ENCODE measurements at places on chromosomes 7 and 10.

GRCh38 chr10:78596556-78596955 lies 472.2 kb upstream of the ZMIZ1 start:
- DNase-seq, result no peak

GRCh38 chr7:114112806-114113205 lies 194.0 kb upstream of the PPP1R3A start:
- no peak for DNase-seq

DNA sequence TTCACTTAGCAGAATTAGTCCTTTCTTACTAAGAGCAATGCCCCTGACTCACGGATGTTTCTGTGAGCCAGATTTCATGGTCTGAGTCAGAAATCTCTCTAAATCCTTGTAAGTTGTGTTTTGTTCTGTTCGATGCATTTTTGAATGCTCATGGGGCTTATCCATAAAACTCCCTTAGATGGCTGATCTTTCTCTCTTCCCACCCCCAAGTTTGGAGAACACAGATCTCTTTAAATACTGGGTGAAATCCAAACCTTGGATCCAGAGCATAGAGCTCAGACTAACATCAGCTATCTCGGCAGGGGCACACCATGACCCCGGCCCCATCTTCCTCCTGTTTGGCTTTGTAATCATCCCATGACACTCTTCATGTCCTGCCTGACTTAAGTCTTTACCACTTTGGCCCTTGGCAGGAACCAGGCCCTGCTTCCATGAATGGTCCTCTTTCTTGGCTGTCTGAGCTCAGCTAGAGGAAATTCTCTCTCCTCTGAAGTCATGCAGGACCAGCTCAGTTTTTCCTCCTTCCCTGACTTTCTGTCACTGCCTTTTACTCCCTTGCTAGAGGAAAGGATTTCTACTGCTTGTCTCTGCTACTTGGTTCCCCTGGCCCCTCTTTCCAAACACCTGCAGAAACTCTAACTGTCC lies 120.4 kb upstream of the RAB11FIP2 start:
- peak; percentile 70 for DNase-seq

- no peak for DNase-seq
These were observed 165.0 kb downstream of the CHN2 start for GRCh38 chr7:29359482-29360093.

- DNase-seq, result no peak
These were observed 103.8 kb downstream of the ARID5B start for GRCh38 chr10:62005281-62005680.

DNA sequence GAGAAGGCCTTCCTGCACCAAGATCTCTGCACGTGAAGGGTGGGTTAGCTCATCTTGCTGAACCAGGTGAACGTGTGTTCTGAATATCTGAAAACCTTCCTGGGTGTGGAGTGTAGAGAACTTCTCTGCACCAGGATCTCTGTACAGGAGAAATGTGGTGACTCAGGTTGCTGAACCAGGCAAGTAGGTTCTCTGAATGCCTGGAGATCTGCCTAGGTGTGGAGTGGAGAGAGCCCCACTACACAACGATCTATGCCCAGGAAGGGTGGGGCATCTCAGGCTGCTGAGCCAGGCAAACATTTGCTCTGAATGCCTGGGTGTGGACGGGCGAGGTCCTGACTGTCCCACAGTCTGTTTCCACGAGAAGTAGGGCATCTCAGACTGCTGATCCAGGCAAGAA lies 1002.3 kb upstream of the KCND2 start:
- no peak for DNase-seq

- no peak for DNase-seq
These were observed 55.8 kb downstream of the BICC1 start for GRCh38 chr10:58568428-58568935.

DNA sequence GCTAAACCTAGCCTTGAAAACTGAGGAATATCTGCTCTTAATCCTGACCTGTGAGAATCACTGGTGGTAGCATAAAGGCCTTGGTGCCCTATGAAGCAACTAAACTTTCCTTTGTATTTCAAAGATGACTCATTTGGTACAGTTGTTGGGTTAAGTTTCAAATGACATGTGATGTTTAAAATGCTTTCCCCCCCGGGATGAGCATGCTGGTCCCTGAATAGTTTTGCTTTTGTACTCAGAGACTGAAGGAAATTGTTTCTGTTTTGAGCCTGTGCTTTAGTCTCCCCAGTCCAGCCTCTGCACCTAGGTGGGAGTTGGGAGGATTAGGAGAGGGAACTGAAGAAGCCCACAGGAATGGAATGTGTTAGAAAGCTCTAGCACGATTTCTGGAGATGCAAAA lies 258.9 kb upstream of the NPY start:
- peak; percentile 56 for DNase-seq

DNA sequence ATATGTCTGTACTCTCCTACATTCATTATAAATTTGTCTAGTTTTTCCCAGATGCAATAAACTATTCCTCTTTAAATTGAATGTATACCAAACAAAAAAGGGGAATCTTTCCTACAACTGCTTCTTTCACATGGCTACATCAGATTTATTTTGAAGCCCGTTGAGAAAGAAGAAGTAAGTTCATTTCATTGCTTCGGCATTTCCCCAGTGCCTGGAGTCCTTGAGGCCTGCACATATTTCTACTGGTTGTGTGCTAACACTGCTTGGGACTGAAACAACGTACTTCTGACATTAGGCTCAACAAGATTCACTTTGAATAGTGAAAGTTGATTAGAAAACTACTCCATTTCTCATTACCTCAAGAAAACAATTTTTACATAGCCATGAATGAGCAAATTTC lies 201.7 kb downstream of the PHF14 start:
- DNase-seq, result no peak

GRCh38 chr7:44112231-44112996 lies 8.3 kb downstream of the AEBP1 start:
- no peak for DNase-seq

DNA sequence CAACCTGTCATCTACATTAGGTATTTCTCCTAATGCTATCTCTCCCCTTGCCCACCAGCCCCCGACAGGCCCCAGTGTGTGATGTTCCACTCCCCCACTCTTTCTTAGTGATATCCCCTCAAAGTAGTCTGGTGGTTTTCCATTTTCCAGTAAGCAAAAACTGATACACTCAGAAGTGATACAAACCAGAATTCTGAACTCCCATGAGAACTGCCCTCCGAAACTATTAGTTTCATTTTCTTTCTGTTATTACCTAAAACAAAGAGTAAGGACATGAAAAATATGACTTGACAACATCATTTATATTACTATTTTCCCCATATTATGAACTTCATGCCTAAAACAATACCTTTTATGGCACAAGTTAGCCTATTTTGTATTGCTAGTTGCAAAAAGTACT lies 175.0 kb downstream of the OTUD1 start:
- DNase-seq, result no peak

- peak; percentile 99 for DNase-seq
These were observed 225.0 kb upstream of the CELF2 start for GRCh38 chr10:10792681-10793080.

DNA sequence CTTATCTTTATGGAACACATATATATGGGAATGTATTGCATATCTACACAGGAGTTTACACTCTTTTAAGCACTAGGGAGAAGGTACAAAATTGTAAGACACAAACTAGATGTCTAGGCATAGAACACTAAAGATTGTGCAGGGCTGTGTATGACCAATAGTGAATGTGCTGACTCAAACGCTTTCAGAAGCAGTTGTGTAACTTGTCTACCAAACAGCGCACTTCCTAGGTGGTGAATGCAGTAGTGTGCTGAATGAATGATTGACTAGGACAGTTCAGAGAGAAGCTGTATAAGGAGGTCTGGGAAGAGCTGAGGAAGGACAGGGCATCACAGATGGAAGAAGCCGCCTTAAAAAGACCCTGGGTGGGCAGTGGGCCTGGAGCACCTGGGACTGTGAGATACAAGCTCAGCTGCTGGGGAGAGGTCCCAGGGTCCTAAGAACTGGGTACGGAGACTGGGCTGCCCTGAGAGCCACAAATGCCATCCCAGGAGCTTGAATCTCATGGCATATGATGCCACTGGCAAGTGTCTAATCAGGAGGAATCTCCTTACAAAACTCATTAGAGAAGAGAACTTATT lies 14.2 kb downstream of the CLRN3 start:
- DNase-seq, result no peak

GRCh38 chr10:76067447-76067846 lies 636.0 kb downstream of the LRMDA start:
- DNase-seq, result no peak

GRCh38 chr7:22361795-22362194 lies 4.8 kb upstream of the RAPGEF5 start:
- no peak for DNase-seq

GRCh38 chr10:62348029-62348428 lies 26.1 kb upstream of the ZNF365 start:
- DNase-seq, result peak; percentile 26

- peak; percentile 29 for DNase-seq
These were observed 52.4 kb downstream of the CASD1 start for GRCh38 chr7:94561841-94562514.

DNA sequence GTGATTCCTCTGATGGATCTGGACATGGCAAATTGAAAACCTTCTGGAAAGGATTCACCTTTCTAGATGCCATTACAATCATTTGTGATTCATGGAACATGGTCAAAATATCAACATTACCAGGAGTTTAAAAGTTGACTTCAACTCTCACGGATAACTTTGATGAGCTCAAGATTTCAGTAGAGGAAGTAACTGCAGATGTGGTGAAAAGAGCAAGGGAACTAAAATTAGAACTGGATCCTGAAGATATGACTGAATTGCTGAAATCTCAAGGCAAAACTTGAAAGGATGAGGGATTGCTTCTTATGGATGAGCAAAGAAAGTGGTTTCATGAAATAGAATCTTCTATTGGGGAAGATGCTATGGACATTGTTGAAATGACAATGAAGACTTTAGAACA lies 293.6 kb downstream of the ARHGAP12 start:
- DNase-seq, result no peak

DNA sequence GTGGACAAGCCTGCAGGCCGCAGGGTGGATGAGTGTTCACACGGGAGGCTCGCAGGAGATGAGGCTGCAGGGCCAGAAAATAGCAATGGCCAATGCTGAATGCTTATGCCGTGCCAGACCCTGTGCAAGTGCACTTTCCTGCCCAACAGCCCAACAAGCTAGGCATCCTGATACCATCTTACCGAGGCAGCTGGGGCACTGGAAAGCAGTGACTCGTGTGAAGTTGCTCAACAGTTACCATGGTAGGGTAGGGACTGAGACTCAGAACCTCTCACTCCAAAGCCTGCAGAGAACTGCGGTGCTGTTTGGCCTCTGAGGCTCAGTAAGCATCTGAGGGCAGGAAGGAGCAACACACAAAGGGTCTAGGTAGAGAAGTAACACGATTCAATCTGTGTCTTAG lies 43.7 kb downstream of the JAZF1 start:
- no peak for DNase-seq

GRCh38 chr7:72391821-72392377 lies 20.2 kb downstream of the CALN1 start:
- DNase-seq, result no peak

- no peak for DNase-seq
These were observed 26.9 kb downstream of the DNAJB9 start for GRCh38 chr7:108596560-108596959.

DNA sequence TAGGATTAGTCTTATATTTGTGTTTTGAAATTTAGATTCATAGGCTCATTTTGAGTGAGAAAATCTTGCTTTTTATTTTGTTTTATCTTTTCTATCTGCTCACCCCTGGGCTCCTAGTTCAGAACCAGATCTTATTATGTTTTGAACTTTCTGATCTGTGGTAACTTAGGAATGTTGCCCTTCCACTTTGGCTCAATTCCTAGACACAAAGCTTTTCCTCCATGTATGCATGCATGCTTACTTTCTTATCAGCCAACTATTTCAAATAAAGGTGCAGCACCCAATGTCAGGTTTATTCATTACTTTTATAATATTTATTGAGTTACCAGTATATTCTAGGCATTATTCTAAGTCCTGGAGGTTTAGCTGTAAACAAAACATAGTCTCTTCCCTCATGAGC lies 374.8 kb upstream of the KIAA1217 start:
- DNase-seq, result no peak

DNA sequence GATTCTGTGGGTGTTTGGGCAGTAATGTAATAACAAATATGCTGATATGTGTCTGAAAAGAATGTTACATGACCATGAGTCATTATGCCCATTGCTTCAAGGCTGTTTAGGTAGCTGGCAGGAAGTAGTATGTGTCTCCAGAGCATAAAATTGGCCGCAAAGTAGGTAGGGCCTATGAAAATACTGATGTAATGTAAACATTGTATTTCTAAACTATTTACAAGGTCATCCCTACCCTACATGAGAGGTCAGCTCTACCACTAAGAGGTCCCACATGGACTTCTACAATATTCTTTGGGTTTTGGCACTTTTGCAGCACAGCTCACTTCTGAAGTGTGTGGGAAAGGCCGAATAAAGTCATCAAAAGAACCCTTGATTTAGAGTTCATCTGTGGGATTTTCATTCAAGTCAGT lies 301.9 kb downstream of the AHR start:
- DNase-seq, result peak; percentile 98

DNA sequence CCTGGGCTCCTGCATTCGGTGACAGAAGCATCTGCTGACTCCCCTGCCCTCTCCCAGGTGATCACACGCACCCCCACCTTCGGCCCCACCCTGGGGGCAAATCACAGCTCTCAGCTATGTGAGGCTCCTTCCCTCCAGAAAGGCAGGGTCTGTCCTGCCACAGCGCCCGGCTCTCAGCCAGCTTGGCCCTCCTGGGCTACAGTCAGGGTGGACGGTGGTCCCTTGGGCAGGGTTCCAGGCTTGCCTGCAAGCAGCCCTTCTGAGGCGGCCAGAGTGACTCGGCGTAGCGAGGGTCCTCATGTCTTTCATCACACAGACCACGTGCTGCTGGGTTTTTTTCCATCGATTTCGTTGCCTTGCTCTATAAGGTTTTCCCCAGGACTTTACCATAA lies 53.6 kb upstream of the EBF3 start:
- no peak for DNase-seq

- DNase-seq, result no peak
These were observed 148.6 kb downstream of the NRCAM start for GRCh38 chr7:108307595-108307994.

DNA sequence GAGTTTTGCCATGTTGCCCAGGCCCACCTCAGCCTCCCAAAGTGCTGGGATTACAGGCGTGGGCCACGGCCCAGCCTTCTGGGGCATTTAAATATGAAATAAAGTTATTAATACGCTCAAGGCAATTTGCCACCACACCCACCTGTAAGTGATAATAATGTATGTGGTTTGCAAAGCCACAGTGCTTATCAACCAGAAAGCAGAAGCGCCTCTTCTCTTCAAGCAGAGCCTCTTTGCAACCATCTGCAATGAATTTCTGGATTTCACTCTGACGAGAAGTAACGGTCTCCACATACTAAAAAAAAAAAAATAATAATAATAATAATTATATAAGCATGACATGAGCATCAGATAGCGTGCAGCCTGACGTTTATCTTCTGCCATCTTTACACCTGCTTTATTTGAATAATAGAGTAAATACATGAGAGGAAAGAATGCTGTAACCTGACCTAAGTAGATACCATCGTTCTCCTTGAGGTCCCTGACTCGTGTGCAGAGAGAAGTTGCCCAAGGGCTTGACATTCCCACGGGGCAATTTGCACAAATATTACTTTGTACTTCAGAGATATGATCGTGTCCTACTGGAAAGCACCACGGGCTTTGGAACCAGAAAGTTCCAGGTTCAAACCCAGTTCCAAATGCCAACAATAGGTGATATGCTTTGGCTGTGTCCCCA lies 34.0 kb downstream of the BRI3 start:
- DNase-seq, result no peak

Measured in fibroblast of skin of back (primary cell).